Activated T-helper 17 cell treated with anti-CD3 and anti-CD28 coated beads, Interleukin-2, amount 50 U/mL, for 72 hours (primary cell): ENCODE measurements at places on chromosomes 7 and 10. TPM values are rescaled to one million over a fixed set of nuclear protein-coding genes. Genes with fewer than 3 reads are reported as not detected.

Gene NRCAM
- total RNA-seq: not detected

DNA sequence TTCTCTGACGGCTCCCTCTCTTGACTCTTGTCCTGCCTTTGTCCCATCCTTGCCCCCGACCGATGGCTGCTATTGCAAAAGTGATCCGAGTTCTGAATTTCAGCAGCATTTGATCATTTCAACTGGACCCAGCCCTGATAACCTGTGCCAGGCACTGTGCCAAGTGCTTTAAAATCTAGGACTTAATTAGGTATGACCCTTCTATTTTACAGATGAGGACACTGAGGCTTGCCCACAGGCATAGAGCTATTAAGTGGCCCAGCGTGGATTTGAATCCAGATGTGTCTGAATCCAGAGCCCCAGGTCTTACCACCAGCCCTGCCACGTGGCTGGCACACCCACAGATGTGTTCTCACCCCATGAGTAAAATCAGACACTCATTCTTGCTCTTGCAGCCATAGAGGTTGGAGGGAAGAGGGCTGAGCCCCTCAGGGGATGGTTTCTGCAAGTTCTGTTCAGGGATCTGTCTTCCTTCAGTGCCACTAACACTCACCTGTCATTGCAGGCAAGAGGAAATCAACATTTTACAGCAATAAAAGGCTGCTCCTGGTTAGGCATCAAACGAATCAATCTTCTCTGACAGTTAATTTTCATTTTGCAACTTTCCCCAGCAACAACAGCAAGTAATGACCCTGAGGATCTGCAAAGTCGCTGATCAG lies 101.2 kb downstream of the GRID1 start:
- H3K4me1 ChIP-seq: no peaks in the 10 kb centered on the region
- ATAC-seq: no peak
- no peak overlapping the region for H3K27ac ChIP-seq
- H3K4me3 ChIP-seq: no peak overlapping the region
- H3K27me3 ChIP-seq: peaks cover 29% of the 10 kb centered on the region
- H3K36me3 ChIP-seq: no peaks in the 10 kb centered on the region

DNA sequence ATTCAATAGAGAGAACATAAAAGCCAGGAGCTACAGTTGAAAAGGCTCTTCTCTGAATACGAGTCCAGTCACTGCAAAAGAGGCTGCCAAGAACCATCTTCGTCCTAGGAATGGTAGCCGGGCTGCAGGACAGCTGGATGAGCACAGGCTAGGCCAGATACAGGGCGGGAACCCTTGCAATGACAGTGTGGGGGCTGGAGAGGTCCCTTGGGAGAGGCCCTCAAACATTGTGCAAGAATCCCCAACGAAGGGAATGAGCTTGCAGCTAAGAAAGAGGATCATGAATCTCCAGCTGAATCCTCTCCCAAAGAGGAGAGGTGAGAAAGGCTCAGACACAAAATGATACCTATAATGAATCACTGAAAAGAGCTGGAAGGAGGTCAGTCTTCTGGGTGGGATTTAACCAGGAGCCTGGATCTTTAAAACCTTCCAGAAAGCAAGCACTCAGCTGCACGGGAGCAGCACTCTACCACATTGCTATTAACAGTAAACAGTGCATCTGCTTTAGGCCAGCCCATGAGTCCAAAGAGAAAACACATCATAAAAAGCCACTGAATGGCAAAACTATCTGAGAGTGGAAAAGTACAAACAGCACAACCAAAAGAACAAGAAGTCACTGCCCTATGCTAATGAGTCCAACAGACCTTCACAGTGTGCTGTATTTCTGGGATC lies 287.9 kb downstream of the TNS3 start:
- no peaks in the 10 kb centered on the region for H3K4me1 ChIP-seq
- no peaks in the 10 kb centered on the region for H3K27me3 ChIP-seq
- ATAC-seq: no peak
- no peaks in the 10 kb centered on the region for H3K36me3 ChIP-seq
- no peak overlapping the region for H3K27ac ChIP-seq

DNA sequence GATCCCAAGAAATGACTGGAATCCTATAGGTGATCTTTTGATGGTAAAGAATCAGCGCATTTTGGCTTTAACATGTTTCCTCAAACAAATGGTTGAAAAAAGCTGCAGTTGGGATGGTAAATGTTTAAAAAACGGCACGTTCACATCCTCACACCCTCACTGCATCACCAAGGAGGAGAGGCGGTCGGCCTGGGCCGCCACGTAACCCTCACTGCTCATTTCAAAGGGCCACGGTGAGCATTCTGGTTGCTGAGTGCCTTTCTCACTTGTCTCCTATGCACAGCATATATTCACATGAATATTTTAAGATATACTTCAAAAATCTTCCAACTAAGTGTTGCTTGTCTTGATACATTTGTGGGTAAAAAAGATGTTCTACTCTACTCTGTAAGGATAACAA lies 233.2 kb downstream of the DNAJB6 start:
- no peaks in the 10 kb centered on the region for H3K36me3 ChIP-seq
- no peaks in the 10 kb centered on the region for H3K27me3 ChIP-seq
- H3K27ac ChIP-seq: peak overlapping the region; percentile 90
- ATAC-seq: no peak

GRCh38 chr10:3765146-3765545 lies 19.9 kb downstream of the KLF6 start:
- ATAC-seq: peak; percentile 70
- no peaks in the 10 kb centered on the region for H3K27me3 ChIP-seq
- H3K27ac ChIP-seq: peak overlapping the region; percentile 82
- peaks cover 53% of the 10 kb centered on the region for H3K4me1 ChIP-seq

DNA sequence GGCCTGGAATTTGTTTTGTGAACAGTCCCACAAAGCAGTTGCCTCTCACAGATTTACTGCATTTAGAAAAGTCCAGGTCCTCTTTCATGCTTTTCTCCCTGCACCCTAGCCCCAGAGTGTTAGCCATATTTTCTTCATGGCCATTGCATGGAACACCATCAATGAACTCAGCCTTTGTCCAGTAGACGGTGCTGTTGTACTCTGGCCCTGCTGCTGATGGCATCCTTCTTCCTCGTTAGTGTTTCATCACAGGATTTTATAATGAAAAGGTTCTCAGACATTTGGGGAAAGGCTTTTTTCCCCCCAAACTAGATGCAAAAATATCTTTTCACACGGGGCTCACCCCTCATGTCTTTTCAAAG lies 93.0 kb upstream of the SLC25A13 start:
- ATAC-seq: peak; percentile 65
- no peaks in the 10 kb centered on the region for H3K4me1 ChIP-seq
- H3K36me3 ChIP-seq: no peaks in the 10 kb centered on the region
- no peak overlapping the region for H3K4me3 ChIP-seq
- no peak overlapping the region for H3K27ac ChIP-seq
- peaks cover 9% of the 10 kb centered on the region for H3K27me3 ChIP-seq

DNA sequence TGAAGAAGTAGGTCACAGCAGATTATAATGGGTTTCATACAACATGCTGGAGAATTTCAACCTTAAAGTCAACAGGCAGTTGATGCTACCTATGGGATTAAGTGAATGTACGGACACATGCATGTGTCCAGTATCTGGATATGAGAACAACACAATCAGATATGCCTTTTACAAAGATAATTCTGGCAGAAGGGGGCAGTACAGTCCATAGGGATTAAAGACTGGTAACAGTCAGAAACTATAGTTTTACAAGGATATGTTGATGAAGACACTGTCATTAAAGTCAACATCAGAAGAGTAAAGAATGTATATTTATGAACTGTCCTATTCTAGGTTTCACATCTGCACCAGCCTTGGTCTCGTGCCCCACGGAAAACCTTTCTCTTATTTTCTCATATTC lies 41.5 kb downstream of the ANKMY2 start:
- H3K27ac ChIP-seq: no peak overlapping the region
- no peaks in the 10 kb centered on the region for H3K4me1 ChIP-seq
- no peaks in the 10 kb centered on the region for H3K27me3 ChIP-seq
- peaks cover 75% of the 10 kb centered on the region for H3K36me3 ChIP-seq

- H3K4me3 ChIP-seq: no peak overlapping the region
- no peak overlapping the region for H3K27ac ChIP-seq
- peaks cover 5% of the 10 kb centered on the region for H3K4me1 ChIP-seq
- no peak for ATAC-seq
- no peaks in the 10 kb centered on the region for H3K27me3 ChIP-seq
These were observed 87.7 kb downstream of the ZNF438 start for GRCh38 chr10:30944005-30944404.
